ENCODE measurements at places on chromosomes 6 and 20.

- DNase-seq, result no peak
Measured at GRCh38 chr6:157611406-157611805, 211.6 kb upstream of the SNX9 start.

- peak; percentile 34 for DNase-seq
Measured at GRCh38 chr6:169558378-169558773, 143.5 kb downstream of the WDR27 start.

DNA sequence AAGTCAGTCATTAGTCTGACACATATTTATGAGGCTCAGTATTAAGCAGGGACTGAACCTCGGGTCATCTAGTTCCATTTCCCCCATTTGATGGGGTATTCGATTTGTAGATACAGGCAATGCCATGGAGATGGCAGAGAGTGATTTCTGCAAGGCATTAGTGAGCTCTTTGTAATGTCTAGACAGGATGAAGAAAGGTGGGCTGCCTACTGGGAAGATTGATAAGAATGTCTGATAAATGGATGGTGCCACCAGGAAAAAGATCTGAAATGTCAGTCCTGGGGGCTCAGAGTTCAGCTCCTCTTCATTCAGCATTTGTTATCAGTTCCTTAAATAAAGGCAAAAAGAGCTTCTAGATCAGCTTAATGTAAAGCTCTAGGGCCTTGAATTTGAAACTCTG, 51.4 kb downstream of the HS3ST5 start:
- no peak for DNase-seq

DNA sequence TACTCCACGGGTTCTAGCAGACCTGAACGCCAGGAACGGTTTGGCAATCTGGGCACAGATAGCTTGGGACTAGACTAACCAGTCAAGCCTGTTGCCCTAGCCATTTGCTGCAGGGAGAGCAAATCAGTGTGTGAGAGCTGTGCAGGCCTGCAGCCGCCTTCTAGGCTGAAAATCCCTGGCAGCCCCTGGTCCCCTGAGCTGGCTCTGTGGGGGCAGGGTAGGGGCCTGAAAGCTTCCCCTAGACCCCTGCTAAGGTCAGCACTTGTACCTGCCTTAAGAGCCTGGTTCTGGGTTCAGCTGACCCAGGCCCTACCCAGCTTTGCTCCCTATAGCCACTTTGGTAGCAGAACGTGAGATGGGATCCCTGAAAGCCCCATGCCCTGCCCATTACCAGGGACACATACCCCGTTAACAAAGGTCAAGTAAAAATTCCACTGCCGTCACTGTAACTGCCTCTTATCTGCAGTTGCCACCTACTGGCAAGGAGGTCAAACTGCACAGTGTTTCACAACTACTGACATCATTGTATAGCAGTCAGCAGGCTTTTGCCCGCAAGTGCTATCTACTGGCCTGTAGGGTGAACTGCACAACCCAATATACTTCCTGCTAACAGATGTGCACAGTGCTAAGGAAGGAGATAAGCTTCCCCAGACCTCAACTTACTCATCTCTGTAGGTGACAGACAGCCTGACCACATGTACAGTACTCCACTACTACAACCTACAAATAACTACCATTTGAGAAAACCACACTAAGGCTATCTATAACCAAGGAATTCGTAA, 95.1 kb upstream of the OLIG3 start:
- no peak for DNase-seq

DNA sequence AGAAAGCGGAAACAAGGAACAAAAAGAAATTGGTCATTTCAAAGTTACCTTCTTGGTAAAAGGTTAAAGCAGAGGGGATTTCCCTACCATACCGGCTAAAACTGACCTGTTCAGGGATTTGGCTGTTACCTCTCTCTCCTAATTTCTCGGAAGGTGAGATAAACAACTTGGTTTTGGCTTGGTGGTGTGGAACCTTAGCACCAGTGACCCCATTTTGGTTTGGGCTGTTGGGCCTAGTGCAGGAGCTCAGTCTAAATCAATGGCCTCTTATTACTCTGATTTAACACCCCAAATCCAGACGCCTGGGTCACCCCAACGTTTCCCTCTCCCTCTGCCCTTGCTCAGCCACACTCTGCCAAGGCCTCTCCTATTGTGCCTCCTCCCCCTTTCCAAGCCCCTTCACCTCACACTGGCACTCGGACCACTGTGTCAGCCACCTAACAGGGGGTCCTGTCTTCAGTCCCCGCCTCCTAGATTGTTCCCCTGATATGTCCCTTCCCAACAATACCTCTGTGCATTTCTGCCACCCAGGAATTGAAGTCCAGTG, 8.3 kb downstream of the NCR2 start:
- DNase-seq, result no peak

- DNase-seq, result no peak
Measured at GRCh38 chr6:144047688-144048087, 39.6 kb upstream of the PLAGL1 start.

- peak; percentile 59 for DNase-seq
Measured at GRCh38 chr6:33744001-33744848, 2.5 kb downstream of the IP6K3 start.

DNA sequence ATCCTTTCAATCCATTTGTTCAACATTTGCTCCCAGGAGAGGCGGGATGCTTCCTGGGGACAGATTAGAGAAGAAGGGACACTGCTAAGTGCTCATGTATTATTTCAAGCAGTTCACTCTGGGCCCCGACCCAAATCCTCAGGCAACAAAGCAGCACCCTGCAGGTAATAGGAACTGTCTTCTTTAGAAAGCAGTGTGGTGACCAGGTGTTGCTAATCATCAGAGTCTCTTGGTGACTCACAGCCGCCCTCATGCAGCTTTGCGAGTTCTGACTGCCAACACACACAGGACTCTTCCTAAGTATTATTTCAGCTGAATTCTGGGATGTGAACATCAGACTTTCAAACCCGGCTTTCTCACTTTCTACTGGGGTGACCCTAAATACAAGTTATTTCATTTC, 356.4 kb downstream of the PRKN start:
- DNase-seq, result no peak

DNA sequence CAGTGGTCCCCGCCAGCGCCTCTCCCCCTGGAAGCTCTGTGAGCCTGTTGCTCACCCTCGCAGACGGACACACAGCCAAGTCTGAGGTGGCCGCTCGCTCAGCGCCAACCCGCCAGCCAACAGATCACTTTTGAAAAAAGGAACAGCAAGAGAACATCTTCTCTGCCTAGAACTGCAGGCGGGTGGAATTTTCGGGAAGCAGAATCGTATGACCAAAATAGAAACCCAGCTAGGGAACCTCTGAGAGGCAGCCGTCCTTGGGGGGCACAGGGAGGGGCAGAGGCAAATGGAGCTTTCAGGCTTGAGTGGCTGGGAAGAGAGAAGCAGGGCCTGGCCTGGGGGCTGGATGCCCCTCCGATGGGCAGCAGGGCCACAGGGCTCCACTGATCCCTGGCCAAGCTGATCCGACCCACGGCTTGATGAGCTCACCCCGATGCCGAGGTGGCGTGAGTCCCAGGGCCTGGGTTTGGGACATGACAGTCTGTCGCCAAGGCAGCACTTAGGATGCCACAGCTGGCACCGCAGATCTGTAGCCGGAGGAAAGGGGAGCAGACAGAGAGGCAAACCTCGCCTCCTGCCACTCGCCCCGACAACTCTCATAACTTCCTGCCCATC, 9.8 kb downstream of the NFATC2 start:
- peak; percentile 60 for DNase-seq

GRCh38 chr6:79079561-79080041, 1.5 kb upstream of the PHIP start:
- DNase-seq, result peak; percentile 23

GRCh38 chr6:33375143-33375671, 16.4 kb upstream of the KIFC1 start:
- DNase-seq, result peak; percentile 89

DNA sequence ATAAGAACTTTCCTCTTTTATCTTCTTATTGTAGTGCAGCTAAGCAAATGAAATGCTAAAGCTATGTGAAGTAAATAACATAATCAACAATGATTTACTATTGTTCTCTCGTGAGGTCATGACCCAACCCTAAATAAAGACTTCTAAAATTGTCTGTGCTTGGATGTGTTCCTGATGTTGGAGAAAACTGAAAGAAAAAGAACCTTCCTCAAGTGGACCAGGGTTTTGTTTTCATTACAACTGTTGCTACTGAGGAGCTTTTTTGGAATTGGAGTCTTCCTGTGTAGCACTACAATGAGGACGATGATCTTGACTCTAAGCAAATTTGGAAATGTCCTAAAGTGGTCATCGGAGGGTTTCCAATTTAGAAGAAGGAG, 59.7 kb upstream of the SUPT3H start:
- DNase-seq, result no peak

DNA sequence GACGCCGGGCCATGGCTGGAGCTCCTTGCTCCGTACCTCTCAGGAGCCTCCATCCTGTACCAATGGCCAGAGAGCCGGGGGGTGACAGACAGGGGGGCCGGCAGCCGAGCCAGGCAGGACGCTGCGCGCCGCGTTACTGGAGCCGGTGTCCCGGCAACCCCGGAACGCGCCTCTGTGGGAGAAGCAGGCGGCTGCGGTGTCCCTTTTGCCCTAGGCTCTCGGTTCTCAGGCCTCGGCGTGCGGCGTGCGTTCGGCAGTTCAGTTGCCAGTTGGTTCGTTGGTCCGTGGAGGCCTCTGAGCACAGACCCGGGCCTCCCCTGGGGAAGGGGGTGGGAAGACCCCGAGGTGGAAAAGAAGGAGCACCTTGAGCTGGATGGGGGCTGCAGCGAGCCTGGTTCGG, at the start of gene SPATS1:
TSS of gene SPATS1 (plus strand) at position 162 of the 400 bp plus-strand sequence. CDS start 446 bp downstream, outside the sequence.
- no peak for DNase-seq

- no peak for DNase-seq
Measured at GRCh38 chr6:20757761-20758160, 223.5 kb downstream of the CDKAL1 start.

DNA sequence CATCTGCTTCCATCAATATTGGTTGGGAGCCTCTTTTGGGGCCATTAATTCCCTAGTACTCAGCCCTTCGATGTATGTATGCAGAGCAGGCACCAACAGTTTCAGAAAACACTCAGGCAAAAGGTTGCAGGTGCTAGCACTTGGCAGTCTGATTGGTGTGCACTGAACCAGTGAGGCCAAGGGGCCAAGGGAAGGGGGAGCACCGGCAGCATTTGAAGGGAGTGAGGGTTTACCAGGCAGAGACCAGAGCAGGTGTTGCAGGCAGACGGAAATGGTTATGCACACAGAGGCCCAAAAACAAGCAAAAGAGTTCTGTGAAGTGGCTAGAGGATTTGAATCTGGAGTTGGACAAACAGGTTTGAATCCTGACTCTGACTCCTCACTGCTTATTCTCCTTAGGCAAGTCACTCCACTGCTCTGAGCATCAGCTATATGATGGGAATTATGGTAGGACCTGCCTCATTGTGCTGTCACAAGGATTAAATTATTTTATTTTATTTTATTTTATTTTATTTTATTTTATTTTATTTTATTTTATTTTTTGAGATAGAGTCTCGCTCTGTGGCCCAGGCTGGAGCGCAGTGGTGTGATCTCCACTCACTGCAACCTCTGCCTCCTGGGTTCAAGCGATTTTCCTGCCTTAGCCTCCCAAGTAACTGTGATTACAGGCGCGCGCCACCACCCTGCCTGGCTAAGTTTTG, 58.1 kb upstream of the SHLD1 start:
- no peak for DNase-seq

DNA sequence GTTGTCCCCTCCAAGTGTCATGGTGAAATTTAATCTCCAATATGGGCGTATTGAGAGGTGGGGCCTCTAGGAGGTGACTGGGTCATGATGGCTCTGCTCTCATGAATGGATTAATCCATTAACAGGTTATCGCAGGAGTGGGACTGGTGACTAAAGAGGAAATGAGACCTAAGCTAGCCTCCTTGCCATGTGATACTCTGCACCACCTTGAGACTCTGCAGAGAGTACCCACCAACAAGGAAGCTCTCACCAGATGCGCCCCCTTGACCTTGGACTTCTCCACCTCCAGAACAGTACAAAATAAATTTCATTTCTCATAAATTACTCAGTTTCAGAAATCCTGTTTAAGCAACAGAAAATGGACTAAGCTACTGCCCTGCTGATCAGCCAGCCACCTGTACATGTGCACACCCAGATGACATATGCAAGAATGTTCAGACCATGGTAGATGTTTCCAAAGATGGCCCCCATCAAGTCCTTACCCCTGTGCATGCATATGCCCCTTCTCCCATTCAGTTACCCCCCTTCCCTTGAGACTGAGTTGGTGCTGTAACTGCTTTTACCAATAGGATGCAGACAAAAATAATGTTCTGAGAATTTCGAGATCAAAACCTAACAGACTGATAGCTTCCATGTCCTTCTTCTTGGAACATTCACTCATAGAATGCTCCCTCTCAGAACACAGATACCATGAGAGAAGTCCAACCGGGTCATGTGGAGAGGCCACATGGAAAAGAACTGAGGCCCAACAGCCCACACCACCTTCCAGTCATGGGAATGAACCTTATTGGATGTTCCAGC, 28.4 kb downstream of the MAP3K5 start:
- no peak for DNase-seq

- DNase-seq, result no peak
Measured at GRCh38 chr20:56469077-56469449, 636 bp downstream of the RTF2 start.

- no peak for DNase-seq
Measured at GRCh38 chr6:116388924-116389323, 18.2 kb downstream of the DSE start.

GRCh38 chr6:55046869-55047422, 127.4 kb upstream of the HCRTR2 start:
- DNase-seq, result no peak

- no peak for DNase-seq
Measured at GRCh38 chr20:17586250-17586649, 16.4 kb downstream of the DSTN start.

- DNase-seq, result no peak
Measured at GRCh38 chr6:11824986-11825385, 46.4 kb upstream of the ADTRP start.

DNA sequence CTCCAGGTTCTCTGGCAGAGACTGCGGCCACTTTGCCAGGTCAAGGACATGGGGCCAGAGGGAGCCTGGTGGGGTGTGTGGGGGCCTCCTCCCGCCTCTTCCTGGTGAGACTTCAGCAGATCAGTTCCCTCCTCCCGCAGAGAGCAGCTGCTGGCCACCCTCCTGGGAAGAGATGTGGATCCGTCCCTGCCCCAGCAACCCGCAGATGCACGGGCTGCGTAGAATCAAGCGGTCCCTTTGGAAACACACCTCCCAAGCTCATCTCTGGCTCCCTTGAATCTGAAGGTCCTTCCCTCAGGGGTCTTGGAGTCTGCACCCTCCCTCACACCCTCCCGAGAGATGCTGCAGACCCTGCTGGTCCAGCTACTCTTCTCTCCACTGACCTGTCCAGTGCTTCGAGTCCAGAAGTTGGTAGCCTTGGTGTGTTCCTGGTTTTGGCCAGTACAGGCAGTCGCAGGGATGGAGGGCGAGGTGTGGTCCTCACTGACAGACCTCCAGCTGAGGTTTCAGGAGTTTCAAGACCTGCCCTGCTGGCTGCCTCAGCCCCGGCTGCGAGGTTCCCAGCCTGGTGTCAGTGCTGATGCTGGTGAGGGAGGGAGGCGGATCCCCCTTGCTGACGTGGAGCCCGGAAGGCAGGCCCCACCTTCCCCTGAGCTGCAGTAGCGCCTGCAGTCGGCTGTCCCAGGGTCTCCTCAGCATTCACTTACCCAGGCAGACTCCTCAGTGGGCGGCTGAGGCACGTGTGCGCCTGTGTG, at the start of gene NPBWR2:
TSS of gene NPBWR2 (minus strand) at position 585 of the 755 bp plus-strand sequence. CDS start 734 bp downstream, outside the sequence.
- no peak for DNase-seq

GRCh38 chr20:41616228-41616627, 1.9 kb downstream of the CHD6 start:
- no peak for DNase-seq

Measured in hindlimb muscle (tissue), 1 donor.